ENCODE measurements at places on chromosomes 3 and 15.

DNA sequence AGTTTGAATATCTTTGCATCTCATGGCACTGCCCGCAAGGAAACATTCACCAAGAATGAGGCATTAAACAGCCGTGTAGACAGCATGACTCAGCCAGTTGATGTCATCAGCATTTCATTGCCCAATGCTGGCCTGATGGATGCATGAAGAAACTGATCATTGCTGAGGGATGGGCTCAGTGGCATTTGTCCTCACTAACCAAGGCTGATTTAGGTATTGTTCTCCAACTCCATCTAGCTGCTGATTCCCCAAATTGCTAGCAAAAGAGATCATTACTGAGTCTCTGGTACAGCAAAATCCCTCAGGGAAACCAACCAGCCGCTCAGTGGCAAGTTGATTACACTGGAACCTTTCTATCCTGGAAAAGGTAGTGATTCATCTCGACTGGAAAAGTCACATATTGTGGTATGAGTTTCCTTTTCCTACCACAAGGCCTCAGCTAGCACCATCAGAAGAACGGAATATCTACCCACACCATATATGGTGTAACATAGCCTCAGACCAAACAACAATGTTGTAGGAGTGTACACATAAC is 186.5 kb upstream of the GAP43 start:
- peak; percentile 33 for DNase-seq

DNA sequence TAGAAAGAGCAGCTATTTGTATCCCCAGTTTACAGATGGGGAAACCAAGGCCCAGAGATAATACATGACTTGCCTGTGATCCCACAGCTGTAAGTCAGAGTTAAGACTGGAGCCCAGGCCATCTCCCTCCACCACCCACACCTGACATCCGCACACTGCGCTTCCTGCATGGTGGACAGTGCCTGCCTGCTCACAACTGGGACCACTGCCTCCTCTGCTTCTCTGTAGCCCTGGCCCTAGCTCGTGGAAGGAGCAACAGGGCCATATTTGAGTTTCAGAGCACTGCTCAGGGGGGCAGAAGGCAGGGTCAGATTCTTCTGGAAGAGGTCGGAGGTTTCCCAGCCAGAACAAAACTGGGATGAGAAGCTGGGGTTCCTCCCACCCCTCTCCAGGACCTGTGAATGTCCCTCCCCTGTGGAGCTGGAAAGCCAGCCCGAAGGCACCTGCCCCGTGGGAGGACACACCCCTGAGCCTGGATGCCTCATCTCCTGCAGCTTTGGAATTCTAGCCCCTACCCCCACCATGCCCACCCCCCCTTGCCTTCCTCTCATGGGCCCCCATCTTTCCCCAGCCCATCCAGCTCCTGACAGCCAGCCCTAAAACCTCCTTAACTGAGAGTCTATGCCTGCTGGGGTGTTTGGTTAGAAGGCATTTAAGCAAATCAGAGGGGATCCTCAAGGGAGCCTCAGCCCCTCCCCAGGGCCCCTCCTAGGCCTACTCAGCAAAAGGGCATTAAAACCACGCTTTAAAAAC is 100.1 kb downstream of the TPRA1 start:
- no peak for DNase-seq

DNA sequence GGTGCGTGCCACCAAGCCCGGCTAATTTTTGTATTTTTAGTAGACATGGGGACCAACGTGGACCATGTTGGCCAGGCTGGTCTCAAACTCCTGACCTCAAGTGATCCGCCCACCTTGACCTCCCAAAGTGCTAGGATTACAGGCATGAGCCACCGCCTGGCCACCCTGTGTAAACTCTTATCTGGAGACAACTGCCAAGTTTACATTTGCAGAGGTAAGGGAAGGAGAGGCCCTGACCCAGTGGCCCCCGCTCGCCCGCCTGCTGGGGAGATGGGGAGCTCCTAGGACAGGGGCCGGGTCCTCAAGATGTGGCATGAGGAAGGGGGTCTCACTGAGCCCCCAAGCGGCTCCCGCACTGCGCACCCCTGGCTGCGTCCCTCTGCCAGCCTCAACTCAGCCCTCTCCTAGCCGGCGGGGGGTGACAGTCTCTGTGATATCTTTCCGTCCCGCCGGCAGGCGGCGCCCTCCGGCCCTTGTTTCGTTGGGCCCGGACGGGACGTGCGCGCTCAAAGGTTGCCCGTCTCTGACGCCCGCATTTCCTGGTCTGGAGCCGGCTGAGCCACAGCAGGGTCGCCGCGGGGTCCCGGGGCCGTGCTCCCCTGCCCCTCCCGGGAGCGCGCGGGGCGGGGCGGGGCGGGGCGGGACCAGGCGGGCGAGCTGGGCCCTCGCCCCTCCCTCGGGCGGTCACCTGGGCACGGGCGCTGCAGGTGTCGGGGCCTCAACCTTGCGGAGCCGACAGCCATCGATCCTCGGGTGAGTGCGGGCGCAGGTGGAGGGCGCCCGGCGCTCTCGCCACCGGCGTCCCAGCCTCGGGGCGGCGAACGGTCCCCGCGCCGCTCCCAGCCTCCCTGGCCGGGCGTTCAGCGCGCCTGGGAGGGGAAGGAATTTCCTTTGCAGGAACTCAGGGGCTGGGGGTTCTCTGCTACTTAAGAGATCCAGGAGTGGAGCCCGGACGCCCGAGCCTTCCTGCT is at the start of gene GPR160:
TSS of gene GPR160 (plus strand) at position 533 of the 971 bp plus-strand sequence. CDS start 45,978 bp downstream, outside the sequence.
- peak; percentile 95 for DNase-seq

GRCh38 chr15:86125775-86126174 is 46.1 kb downstream of the AGBL1 start:
- DNase-seq, result no peak

DNA sequence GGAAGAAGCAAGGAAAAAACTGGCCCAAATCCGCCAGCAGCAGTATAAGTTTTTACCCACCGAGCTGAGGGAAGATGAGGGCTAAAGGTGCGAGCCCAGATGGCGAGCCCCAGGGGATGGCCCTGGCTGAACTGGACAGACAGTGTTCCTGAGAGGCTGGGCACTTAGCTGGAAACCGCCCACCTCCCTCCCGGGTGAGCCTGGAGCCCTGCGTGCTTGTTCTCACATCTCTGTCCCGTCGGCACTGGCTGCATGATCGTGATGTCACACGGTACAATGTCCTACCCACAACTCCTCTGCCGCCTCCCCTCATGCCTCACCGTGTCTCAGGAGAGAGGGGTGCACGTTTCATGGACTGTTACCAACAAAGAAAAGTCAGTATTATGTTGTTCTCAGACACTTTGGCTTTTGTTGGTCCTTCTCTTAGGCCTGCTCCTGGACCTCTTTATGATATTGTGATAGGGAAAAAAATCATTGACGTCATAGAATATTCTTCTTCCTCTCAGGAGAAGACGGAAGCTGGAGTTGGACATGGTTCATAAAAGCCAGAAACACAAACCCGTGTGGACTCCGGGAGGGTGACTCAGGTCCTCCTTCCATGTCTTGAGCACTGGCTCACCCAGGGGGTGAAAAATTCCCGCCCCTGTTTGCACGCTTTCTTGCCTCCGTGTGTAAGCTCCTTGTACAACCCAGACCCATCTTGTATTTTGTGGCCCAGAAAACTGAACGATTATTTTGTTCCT is 201.8 kb upstream of the TPM1 start:
- DNase-seq, result no peak

DNA sequence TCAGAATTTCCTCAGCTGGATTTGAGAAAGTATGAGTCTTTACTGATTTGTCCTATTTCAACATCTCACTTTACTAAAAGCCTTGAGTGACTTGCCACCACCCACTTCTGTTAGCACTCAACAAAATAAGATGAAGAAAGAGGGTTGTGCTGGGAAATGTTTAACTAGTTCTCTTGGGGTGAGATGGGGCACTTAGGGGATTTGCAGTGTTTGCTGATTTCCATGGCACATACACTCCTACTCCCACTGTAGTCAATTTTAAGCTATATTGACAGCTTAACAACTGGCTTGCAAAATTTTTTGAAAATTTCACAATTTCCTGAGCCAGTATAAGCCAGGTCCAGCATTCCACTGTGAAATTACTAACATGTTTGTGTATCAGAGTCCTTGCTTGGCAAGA is 463.1 kb upstream of the ARHGEF26 start:
- peak; percentile 66 for DNase-seq

DNA sequence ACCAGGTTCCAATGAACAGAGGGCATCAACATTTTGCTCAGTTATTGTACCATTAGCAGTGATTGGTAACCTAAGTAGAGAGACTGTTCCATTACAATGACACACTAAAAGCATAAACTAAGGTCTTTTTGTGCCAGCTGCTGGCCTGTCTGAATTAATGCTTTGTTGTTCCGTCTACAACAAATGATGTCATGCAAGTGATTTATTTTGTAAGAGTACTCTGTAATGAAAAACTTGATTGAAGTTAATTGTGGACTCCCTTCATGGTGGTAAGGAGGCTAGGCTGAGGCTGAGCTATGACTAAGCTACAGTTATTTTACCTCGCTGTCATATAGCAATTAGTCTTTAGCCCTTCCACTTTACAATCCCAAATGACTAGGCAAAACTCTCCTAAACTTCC is 23.2 kb downstream of the RCN2 start:
- DNase-seq, result no peak

DNA sequence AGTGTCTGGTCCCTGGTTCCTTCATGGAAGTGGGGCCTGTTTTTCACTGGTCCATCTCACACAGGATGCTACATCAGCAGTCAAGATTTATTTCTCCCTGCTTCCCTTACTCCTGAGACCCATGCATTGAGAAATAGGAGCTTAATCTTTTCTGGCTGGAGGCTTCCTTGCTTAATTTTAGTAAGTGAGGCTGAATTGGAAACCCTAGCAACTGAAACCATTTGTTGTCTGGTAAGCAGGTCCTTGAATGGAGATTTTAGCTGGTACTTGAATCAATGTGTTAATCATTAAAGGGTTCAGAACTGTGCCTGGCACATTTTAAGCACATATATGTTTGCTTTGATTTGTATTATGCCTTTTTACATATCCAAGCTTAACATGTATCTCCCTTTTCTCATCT is 20.2 kb upstream of the MEF2A start:
- no peak for DNase-seq

- DNase-seq, result no peak
These were observed 13.3 kb upstream of the MINAR1 start for GRCh38 chr15:79418693-79419279.

DNA sequence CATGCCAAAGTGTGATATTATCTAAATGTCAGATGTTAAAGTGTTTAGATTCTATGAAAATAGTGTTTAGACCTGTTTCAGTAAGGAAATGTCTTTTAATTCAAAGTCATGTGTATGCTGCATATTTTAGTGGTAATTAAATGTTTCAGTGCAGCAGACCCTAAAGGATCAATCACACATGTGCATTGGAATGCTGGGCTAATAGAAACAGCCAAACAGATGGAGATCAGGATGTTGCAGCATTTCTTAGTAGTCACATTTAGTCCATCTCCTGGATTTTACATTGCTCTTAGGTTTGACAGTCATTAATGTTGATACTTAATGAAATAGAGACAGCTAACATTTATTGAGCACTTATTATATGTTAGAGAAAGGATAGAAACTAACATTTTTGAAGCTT is 18.5 kb downstream of the SPRED1 start:
- no peak for DNase-seq

DNA sequence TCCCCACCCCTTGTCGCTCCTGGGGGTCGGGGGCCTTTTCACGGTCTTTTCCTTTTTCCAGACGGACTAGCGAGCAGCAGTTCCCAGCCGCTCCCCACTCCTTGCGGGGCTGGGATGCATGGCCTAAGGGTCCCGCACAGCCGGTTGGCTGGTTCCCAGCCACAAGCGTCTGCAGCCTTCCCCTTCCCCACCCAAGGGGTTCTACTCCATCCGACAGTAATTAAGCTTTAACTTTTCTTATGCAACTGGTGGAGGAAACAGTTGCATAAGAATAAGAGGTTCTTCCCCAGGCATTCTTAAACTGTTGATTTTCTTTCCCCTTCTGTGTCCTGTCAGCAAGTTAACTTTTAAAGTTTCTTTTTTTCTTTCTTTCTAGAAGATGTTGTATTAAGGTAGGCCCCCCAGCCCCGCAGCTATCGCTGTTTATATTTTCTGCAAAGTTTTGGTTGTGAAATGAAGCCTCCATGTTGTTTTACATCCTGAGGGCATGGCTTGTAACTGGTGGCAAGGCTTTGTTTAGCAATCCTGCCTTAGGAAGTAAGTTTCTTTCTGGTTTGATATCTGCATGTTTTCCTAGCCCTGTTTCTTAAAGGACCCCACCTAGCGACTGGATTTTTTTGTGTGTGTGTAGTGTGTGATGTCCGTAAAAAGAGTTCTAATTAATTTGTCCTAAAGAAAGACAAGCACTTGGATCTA is 207.5 kb downstream of the ZNF385D start:
- no peak for DNase-seq
